ENCODE measurements at places on chromosomes 5 and 9.

- no peak for DNase-seq
Observed at GRCh38 chr5:125814119-125814518, 609.1 kb upstream of the GRAMD2B start.

- no peak for DNase-seq
Observed at GRCh38 chr5:179233909-179234562, 111.2 kb downstream of the ADAMTS2 start.

DNA sequence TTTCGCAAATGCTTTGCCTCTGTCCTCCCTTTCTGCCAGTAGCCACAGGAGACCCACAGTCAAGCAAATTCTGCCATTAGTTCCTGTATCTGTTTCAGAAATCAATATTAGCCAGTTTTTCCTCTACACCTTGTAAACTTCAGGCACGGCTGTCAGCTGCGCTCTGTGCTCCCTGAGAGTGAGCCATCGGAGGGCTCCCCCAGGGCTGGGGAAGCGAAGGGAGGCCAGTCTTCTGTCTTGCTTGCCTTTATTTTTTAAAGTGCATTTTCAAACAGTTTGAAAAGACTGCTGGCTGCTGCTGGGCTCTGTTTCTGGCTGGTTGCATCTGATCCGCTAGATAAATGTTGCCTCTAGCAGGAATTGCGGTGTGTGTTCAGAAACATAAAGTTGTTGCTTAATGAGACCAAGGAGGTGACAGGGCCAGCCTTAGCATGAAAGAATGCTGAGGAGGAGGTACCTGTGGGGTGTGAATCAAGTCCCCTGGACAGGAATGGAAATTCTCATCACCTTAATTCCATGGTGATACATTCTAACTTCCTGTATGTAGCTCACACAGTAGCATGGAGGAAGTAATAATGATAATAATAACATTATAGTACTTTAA, 421.7 kb upstream of the KIF2A start:
- no peak for DNase-seq

GRCh38 chr5:154101184-154101583, 62.4 kb downstream of the MFAP3 start:
- DNase-seq, result no peak

DNA sequence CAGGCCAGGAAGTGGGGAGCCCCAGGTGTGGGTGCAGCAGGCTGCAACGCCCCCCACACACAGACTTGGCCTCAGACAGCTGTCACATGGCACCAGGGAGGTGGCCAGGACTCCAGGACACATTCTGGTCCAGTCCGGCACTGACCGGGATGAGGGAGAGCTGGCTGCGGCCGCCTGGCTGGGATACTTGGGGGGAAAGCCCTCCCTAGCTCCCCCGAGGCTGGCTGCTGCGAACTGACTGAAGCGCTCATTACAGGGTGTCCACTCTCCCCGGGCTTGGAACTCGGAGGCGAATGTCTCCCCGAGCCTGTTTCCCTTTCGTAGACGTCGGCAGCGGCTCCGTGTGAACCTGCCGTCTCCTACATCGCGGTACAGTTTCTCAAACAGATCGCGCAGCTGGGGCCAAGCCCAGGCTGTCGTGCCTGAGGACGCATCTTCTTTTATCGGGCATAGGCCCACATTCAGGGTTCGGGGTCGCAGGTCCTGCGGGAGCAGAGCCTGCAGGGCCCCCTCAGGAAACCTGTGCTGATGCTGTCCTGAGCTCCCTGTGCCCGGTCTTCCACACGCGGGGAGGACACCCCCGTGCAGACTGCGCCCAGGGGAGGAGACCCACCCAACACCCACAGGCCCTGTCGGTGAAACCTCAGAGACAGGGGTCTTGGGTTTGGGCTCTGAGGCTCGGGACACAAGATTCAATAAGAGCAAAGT, 19.8 kb downstream of the NACC2 start:
- no peak for DNase-seq

- no peak for DNase-seq
Observed at GRCh38 chr5:178460598-178460997, 129.6 kb downstream of the COL23A1 start.

DNA sequence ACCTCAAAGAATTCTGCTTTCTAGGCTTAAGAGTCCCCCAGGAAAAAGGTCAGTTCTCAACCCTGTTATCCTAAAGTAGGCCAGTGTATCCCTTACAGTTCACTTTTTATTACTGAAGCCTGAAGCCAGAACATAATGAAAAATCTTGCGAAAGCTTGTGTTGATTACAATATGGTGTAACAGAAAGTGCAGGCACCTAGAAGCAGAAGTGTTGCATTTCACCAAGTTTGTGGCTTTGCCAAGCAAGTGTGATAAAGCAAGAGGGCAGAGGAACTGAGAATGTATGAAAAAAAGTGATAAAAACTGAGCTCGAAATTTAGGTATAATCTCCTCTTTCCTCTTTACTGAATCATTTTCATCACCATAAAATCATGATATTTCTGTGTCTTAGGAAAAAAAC, 26.2 kb downstream of the AGTPBP1 start:
- no peak for DNase-seq

- no peak for DNase-seq
Observed at GRCh38 chr5:112200131-112200530, 218.9 kb downstream of the EPB41L4A start.

DNA sequence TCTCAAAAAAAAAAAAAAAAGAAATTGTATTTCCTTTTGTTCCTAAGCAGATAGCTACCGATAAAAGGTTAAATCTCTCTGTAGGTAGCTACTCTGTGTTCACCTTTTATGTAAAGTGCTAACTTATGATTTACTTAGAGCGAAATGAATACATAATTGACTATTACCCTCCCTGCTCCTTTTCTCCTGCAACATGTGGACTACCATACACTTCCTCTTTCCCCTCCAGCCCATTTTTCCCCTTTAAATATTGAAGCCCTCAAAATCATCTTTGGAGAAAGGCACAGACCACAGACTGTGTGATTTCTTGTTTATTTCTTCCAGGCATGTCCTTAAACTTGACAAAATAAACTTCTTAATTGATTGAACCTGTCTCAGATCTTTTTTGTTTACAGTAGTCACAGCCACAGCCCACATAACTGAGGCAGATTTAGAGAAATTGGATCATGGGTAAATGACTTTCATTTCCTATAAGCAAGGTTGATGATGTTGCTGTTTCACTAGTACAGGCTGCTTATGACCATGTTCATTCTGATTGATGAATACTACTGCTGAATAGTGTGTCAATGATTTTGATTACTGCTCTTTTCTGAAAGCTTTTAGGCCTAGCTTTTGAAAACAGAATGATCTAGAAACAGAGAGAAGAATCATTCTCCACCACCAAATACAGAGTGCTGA, 59.2 kb downstream of the PHAX start:
- DNase-seq, result no peak

- DNase-seq, result no peak
Observed at GRCh38 chr5:1500411-1501091, 23.2 kb downstream of the LPCAT1 start.

DNA sequence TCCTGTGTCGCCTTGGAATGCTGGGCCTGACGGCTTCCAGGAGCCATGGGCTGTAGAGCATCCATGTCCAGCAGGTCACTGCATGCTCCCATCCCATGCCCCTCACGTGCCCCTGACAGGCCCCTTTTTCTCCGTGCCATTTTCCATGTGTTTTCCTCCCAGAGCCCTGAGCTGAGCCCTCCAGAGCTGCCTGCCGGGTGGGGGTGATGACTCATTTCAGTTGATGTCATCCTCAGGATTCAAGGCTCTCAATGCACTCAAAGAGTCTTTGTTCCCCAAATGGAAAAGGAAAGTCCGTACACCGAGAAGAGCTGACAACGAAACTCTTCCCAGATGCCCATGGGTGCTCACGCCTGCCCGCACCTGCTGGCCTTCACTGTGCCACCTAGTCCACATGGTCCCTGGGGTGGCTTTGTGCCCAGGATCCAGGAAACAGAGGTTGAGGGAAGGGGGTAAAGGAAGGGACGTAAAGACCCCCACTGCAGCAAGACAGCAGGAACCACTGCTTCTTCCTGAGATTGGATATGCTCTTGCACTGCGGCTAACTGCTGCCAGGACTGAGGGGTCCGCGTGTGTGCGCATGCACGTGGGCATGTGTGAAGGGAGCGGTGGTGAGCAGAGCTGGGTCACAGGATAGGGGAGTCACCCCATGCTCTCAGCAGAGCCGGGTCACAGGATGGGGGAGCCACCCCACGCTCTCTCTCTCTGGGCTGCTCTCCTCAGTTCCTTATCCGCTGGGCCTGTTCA, 27.6 kb downstream of the COL15A1 start:
- DNase-seq, result no peak

- DNase-seq, result no peak
Observed at GRCh38 chr5:14655146-14655741, 9.3 kb upstream of the OTULIN start.

- DNase-seq, result no peak
Observed at GRCh38 chr9:6887051-6887450, 129.3 kb downstream of the KDM4C start.

DNA sequence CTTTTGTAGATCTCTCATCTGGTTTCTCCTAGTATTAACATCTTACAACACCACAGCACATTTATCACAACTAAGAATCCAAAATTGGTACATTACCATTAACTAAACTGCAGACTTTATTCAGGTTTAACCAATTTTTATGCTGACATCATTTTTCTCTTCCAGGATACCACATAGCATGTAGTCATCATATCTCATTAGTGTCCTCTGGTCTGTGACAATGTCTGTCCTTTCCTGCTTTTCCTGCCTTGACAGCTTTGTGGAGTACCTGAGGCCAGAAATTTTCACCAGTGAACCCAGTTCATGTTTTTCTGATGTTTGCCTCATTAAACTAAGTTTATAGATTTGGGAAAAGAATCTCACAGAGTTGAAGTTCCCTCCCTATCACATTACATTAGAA, 294.7 kb upstream of the TNC start:
- DNase-seq, result no peak

GRCh38 chr5:106730912-106731311, 939.8 kb downstream of the EFNA5 start:
- DNase-seq, result no peak

- no peak for DNase-seq
Observed at GRCh38 chr5:111224561-111225345, 569 bp downstream of the CAMK4 start.

- no peak for DNase-seq
Observed at GRCh38 chr5:4939042-4939781, 200.9 kb upstream of the ADAMTS16 start.

DNA sequence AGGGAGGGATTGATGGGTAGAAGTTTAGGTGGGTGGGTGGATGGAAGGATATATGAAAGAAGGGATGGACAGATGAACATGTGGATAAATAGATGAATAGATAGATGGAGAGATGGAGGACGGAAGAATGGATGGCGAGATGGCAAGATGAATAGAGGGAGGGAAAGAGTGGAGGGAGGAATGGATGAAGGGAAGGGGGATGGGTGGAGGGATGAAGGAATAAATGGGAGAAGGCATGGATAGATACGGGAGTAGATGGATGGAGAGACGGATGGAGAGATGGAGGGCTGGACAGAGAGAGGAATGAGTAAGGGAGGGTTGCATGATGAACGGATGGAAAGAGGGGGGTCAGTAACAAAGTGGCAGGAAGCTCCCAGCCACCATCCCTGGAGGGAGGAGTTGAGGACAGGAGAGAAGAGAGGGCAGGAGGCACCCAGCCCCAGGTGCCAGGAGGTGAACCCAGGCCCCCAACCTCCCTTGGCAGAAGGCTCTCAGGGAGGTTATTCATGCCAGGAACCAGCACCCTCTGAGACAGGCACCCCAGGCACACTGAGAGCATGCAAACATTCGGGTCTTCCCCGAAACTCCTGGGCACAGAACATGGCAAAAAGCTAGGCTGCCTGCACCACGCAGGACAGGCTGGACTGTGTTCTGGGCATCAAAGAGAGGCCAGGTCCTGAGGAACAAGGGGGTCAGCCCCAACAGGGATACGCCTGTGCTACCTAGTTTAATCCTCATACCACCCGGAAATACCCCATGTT, 9.1 kb downstream of the SARDH start:
- DNase-seq, result no peak

- DNase-seq, result no peak
Observed at GRCh38 chr5:40409601-40410000, 270.1 kb upstream of the PTGER4 start.

GRCh38 chr9:124216474-124217176, 41.1 kb upstream of the NEK6 start:
- DNase-seq, result no peak

GRCh38 chr9:3912280-3912679, 386.5 kb upstream of the RFX3 start:
- no peak for DNase-seq

DNA sequence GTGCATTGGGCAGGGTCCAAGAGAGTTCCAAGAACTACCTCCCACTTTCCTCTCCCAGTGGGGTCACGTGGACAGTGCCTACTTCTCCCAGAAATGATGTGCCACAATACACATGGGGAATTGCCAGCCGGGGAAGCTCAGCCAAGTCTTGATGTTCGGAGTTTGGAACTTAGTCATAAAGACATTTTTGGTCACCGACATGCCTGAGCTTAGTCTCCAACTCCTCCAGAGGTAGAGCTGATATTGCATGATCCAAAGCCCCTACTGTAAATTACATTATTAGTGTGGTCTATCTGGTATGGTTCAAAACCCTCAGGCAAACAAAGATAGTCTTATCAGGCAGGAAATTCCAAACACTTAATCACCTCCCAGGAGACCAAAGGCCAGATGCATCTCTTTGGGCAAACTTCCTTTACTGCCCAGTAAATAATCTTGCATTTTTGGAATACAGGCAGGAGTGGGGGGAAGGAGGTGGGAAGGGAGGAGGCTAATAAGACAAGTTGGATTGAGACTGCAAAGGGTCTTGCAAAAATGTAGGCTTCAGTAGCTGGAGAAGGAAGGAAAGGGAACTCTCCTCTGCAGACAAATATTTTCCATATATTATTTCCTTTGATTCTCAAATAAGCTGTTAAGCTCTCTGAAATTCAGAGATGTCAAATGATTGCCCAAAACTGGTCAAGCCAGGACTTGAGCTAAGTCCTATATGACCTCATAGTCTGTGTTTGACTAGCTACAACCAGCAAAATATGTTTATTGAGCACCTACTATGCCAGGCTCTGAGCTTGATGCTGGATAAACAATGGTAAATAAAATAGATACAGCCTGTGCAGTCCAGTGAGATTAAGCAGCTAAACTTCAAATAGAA, 99.4 kb downstream of the DRD1 start:
- no peak for DNase-seq

DNA sequence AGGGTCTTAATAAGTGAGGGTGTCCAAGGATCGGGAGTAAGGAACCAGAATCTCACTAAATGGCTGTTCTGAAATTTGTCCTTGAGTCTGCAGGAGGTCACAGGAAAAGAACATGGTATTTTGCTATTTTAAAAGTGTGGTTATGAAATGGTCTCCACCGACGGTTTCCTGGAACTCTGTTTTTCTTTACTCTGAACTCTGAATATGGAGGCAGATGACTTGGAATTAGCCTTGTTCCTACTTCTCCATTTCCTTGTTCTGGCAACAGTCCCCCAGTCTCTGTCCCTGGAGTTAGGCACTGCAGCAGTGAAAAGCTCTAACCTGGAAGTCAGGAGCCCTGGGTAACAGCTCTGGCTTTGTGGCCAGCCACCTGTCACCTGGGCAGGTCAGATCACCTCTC, 46.6 kb upstream of the C5orf58 start:
- no peak for DNase-seq

DNA sequence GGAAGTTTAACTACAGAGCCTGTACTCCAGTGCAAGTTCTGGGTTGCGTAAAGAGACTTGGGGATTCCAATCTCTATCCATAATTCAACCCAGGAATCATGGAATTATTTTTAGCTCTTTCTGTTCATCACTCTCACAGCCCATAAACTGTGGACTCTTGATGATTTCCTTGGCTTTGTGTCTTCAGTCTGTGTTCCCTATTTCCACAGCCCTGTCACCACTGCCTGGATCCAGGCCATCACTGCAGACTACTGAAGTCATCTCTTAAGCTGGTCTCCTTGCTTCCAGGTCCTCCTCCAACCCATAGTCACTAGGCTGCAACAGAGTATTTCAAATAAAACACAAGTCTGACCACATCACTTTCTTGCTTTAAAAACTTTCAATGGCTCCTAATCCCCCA, 211.7 kb downstream of the PLK2 start:
- no peak for DNase-seq
